Liver (tissue), 10 donors: ENCODE measurements at places on chromosomes 13 and 19. TPM values are rescaled to one million over a fixed set of nuclear protein-coding genes. Genes with fewer than 3 reads are reported as not detected.

- DNase-seq: no peak
Measured at GRCh38 chr19:38033658-38034491, 126.9 kb downstream of the SIPA1L3 start.

DNA sequence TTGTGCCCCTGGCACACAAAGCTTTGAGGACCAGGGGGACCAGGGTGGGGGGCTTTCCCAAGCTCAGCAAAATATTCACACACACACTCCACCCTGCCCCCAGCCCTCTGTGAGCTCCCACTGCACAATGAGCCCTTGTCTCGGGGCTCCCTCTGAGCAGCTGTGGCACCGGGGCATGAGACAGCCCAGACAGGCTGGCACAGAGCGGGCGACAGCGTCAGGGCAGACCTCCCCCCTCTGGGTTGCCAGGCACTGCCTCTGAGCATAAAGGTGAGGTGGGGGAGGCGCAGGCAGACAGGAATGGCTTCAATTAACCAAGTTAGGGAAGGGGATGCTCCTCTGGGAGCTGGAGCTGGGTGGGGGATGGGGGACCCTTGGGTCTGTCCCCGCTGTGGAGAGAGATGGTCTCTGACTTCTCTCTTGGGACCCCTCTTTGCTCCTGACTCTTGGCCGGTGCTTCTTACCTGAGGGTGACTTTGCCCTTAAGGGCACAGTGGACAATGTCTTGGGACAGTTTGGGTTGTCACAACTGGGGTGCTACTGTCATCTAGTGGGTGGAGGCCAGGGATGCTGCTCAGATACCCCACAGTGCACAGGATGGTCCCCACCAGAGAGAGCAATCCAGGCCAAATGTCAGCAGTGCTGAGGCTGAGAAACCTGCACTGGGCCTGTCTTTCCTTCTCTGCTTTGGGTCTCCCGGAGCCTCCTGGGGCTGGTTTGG, 30.3 kb downstream of the LYL1 start:
- DNase-seq: no peak

GRCh38 chr13:25132751-25133390, 36.9 kb downstream of the PABPC3 start:
- no peak for DNase-seq

The PTGIR gene
- total RNA-seq: 2.8 TPM

DNA sequence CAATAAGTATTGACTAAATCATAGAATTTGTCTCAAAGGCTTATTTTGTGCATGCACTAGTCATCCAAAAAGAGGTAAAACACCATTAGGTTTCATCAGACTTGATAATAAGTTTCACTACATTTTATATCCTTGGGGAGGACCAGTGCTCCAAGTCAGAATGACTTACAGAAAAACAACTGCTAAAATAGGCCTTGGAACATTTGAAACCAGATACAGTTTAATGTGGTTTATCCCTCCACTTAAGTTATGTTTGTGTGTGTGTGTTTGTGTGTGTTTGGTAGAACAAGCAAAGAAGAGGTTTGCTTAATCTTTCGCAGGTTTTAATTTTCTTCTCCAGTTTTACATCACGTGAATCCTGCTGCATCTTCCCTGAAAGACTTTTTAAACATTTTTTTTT, 570.9 kb downstream of the PCDH9 start:
- no peak for DNase-seq

The NLRP9 gene
- not detected for total RNA-seq

DNA sequence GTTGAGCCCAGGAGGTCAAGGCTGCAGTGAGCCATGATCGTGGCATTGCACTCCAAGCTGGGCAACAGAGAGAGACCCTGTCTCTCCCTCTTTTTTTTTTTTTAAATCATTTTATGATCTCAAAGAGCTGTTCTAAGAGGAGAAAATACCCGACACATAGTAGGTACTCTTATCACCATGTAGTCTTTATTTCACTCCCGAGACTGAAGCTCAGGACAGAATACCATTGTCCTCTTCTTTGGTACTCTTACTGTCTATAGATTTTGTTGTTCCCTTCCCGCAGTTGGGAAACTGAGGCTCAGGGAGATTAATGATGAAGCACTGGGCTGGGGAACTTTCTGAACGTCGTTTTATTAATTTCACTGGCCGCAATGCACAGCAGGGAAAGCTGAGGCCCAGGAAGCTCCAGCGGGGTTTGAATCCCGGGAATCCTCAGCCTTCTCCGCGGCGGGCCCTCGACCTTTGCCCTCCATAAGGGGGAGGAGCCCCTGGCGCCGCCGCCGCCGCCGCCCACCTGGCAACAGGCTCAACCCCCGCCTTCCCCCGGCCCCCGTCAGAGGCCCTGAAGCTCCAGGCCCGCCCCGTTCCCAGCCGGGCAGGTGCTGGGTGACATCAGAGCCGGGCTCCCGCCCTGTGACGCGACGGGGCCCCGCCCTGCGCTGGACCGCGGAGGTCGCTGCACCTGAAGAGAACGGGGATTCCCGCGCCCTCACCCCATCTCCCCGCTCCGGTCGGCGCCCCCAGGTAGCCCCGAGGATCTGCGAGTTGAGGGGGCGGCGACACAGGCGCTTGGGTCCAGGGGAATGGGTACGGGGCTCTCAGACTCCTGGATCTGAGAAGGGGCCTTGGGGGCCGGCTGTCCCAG, 1.6 kb downstream of the MYH14 start:
- peak; percentile 78 for DNase-seq

The JSRP1 gene
- 0.25 TPM for total RNA-seq

DNA sequence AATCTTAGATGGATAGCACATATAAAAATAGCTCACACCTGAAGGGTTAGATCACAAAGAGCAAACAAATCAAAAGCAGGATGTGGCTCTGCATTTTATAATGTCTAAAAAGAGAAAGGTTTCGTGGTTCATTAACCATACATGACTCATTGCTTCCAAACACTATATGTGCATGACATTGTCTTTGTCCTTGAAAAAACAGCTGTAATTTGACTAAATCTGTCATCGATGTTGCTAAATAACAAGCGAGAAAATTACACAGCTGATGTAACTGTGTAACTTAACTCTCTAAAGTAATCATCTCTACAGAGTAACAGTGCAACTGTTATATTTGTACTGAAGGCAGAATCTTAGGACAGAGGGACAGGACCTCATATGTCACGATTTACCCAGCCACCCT, 383.1 kb upstream of the GPC6 start:
- no peak for DNase-seq

The TMEM255B gene
- total RNA-seq: 3.3 TPM

- DNase-seq: peak; percentile 96
Measured at GRCh38 chr19:488505-489417, 7.5 kb upstream of the MADCAM1 start.

The HMGB1 gene
- 276 TPM for total RNA-seq

DNA sequence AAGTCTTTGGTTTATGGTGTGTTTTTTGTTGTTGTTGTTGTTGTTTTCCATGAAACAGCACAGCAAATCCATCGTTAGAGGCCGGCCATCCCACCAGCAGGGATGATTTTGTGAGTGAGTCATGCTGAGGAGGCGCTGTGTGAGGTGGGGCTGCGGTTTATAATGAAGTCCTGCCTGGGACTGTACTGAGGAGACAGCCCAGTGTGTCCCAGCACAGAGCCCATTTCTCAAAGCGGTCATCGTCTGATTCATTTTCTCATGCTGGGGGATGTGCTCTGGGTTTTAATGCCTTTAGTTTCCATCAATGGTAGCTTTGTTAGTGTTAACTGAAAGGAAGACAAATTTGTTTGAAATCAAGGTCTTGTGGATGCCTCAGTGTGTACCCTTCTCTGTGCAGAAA, 129.3 kb upstream of the SERP2 start:
- DNase-seq: no peak

GRCh38 chr13:108269601-108270328, at the start of gene TNFSF13B:
TSS of gene TNFSF13B (plus strand) at chr13:108269718. CDS start at chr13:108269896, 178 bp downstream.
- DNase-seq: no peak

DNA sequence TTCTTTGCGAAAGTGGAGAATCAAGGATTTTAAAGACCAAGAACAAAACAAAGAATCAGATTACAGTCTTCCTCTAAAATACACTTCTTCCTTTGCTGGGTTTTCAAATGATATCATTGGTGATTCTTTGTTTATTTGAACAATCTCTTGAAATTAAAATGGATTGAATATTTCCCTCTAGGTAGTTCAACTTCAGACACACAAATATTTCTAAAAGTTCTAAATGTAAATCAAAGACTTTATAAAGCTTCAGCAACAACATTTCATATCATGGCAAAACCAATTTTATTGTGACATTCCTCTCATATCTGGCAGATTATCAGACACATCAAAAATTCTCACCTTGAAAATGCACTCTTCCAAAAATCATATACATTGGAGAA, 13.0 kb downstream of the ZIC2 start:
- no peak for DNase-seq

The A1BG gene
- 838 TPM for total RNA-seq
